Mesenteric fat pad (tissue), 1 donor: ENCODE measurements at places on chromosomes 1 and 21. TPM values are rescaled to one million over a fixed set of nuclear protein-coding genes. Genes with fewer than 3 reads are reported as not detected.

ACTL8 gene
- not detected for total RNA-seq

ATP1A2 gene
- total RNA-seq = 31.2 TPM

RAB25 gene
- not detected for total RNA-seq

AGT gene
- 3.7 TPM for total RNA-seq

ZNF683 gene
- not detected for total RNA-seq
